ENCODE measurements at places on chromosomes 12 and 14.

DNA sequence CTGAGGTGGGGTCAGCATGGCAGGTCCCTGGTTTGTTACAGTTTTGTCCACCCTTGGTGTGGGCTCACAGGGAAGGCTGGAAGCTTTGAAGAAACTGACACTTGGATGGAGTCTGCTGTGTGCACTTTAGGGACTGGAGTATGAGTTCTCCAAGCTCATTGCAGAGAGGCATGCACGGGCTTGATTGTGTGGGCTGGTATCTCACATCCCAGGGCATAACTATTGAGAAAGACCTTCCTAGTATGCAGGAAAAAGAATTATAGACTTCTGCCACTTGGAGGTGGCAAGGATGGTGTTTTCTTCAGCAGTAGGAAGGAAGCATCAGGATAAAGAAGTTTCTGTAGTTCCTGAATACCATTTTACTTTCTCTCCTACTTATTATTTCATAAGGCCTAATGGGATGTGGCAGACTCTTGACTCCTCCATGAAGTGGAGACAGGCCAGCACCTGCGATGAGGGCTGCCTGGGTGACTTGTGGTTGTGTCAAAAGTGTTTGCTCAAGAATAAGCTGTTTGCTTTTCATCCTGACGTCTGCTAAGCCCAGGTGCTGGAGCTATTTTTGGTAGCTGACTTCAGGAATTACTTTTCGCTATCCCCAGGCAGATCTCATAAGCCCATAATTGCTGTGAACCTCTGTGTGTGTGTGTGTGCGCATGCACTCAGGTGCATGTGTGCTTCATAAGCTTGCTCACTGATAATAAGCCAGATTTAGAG is 125.8 kb downstream of the KTN1 start:
- DNase-seq: no peak

GRCh38 chr12:20220339-20220738 is 148.0 kb upstream of the PDE3A start:
- peak; percentile 60 for DNase-seq

- DNase-seq: no peak
Measured at GRCh38 chr12:126668961-126669360, 1598.0 kb upstream of the TMEM132C start.

DNA sequence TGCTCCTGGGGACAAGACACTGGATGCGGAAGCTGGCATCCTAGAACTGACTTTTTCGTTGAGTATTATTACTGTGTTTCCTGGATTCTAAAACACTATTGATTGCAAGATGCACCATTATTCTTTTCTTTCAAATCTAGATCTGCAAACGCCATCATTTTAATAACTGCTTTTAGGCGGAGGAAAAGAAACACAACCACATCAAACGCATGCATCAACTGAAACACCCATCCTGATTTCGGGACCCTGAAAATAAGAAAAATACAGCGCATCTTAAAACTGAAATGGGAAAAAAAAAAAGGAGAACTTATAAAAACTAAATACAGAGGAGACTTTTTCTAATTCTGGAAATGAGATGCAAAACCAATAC is 103.7 kb upstream of the MAX start:
- DNase-seq: no peak

DNA sequence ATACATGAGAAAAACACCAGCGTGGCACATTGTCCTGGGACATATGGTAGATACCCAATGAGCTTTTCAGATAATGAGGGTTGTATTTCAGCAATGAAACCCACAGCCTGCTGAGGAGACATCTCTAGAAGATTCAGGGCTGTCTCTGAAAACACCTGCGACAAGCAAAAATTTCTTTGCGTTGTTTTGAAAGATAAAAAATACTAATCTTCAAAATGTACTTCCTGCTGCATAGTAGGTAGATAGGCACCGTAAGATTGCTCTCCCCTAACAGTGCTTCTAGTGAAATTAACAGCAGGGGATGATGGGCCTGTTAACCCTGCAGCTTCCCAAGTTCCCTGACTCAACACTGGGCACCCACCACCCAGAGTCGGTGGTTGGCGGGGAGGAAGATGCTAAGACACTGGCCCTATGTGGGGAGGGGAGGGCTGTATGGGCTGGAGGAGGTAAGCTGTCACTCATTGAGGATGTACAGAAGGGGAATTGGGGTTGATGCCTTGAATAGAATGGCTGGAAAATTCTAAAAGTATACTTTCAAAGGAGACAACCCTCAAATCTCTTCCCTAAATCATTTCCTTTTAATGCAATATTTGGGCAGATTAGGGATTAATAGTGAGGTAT is 20.0 kb downstream of the ZFP36L1 start:
- no peak for DNase-seq

GRCh38 chr14:71651228-71651627 is 281.0 kb upstream of the RGS6 start:
- DNase-seq: no peak

All from suppressor macrophage treated with lipopolysaccharide for 4 hours (primary cell).